ENCODE measurements at places on chromosomes 3 and 15.

DNA sequence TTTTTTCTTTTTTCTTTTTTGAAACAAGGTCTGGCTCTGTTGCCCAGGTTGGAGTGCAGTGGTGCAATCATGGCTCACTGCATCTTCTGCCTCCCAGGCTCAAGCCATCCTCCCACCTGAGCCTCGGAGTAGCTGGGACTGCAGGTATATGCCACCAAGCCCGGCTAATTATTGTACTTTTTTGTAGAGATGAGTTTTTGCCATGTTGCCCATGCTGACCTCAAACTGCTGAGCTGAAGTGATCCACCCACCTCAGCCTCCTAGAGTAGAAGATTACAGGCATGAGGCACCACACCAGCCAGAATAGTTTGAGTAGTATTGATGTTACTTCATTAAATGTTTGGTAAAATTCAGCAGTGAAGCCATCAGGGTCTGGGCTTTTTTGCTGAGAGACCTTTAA is 251.8 kb downstream of the CADM2 start:
- no peak for DNase-seq

DNA sequence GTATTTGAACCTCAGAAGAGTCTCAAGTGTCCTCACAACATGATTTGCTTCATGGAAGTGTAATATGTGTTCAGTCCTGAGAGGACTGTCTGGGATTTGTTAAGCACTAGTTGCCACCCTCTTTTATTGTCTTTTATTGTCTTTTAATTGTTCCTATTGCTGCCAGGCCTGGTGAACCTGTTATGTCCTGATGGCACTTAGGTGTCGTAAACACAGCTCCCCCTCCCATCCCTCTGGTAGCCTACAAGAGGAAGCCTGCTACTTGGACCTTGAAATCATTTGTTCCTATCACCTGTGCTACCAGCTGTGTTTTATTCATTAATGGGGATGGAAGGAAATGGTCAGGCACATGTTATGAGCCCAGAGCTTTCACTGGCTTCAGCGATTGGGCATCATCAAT is 19.3 kb downstream of the CCNB2 start:
- DNase-seq = no peak

- DNase-seq = no peak
Measured at GRCh38 chr3:124174910-124175874, 183.3 kb upstream of the ROPN1 start.

GRCh38 chr15:78243058-78243457 is 8.7 kb upstream of the ACSBG1 start:
- no peak for DNase-seq

DNA sequence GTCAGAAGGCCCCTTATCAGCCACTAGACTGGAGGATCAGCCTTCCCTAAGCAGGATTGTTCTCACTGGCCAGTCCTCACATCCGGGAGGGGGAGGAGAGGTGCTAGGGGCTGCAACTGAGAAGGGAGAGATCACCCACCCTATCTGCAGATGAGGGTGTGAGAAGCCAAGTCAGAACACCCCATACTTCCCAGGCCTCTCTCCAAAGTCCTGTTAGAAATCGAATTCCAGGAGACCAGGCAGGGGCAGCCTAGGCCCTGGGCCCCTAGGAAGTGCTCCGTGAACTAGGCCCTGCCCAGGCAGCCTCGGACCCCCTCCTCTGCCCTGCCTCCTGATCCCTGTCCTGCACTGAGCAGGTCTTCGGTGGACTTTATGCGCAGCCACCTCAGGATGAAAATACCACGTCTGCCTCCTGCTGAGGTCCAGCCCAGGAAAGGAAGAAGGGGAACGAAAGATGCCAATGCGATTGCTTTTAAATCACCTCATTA is 933 bp downstream of the DZIP1L start:
- DNase-seq = no peak

GRCh38 chr15:48928877-48929538 is 34.7 kb downstream of the SHC4 start:
- no peak for DNase-seq

DNA sequence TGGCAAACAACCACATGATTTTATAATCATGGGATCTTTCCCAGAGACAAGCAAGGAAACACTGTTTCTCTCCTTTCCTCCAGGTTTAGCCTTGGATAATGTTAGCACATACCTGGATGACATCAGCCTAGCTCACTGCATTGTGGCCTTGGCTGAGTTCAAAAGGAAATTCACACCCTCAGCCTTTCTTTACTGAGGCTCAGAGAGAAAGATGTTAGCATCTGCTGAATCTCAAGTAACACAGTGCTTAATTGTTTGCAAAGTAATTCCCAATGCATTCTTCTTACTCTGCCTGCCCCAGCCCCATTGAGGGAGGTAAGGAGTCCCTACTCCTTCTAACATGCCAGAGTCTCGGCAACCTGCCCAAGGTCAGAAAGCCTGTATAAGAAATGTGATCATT is 432.2 kb upstream of the LMCD1 start:
- no peak for DNase-seq

DNA sequence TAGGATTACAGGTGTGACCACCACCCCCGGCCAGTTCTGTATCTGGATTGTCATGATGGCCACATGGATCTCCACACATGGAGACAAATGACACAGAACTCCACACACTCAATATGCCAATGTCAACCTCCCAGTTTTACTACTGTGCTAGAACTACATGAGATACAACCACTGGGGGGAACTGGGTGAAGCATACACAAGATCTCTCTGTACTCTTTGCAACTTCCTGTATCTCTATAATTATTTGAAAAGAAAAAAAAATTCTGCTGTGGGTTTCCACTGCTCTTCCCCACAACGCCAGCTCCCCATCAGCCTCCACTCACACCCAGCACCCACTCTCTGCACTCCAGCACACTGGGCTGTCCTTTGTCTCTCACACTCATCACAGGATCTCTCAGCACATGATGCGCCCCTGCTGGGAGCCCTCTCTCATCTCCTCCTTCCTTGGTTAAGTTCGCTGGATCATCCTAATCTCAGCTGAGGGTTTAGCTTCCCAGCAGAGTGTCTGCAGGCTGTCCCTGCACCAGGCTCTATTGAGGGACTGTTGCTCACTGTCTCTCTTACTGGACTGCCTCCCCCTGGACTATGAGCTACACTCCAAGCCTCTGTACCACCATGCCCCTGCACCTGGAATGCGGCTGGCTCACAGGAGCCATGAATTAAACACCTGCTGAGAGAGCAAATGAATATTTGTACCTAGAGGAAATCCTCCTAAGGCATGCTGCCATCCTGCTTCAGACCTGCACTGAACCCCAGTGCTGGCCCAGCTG is 10.7 kb upstream of the RAB43 start:
- no peak for DNase-seq

DNA sequence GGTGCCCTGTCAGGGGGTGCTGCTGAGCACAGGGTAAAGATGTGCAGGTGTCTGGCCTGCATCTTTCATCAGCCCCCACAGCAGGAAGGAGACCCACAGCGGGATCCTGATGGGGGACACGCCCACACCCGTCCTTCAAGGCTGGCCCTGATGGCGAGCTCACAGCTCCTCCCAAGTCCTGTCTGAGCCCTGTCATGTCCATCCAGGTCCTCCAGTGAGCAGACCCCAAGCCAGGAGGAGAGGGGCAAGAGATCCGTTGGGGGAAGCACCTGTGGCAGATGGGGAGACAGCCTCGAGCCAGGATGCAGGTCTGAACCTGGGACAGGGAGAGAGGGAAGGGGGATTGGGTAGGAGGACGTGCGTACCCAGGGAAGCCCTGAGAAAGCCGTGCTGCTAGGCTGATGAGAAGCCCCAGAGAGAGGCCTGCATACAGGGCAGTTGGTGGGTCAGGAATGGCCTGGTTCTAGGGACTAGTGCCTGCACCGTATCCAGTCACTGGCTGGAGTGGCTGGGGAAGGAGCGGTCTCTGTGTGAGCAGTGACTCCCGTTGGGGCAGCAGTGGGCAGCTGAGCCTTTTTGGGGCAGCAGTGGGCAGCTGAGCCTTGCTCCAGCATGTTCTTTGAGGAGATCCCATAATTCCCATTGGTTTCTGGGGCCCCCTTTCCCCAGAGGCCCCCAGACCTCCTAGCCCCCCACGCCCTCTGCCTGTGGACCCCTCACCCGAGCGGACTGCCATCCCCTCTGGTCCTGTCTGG is 133.3 kb upstream of the MEF2A start:
- DNase-seq = no peak

DNA sequence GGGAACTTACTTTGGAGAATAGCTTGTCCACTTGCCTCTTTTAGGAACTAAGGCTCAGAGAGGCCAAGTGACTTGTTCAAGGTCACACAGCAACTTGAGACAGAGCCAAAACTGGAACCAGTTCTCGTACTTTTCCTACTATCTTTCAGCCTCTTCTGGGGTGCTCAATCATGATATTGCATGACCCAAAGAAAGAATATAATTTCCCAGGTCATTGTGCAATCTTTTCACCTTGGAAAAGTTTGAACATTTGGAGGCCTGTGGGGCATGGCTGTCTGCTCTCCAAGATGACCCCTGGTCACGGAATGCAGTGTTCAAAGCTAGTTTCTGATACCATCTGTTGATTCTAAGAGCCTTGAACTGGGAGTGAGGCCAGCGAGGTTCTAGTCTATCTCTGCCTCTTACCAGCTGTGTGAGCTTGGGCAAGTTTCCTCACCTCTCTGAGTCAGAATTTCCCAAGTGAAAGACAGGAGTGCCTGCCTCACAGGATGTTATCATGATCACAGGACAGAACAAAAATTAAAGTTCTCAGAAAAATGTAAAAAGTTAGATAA is 89.7 kb downstream of the BDH1 start:
- no peak for DNase-seq

DNA sequence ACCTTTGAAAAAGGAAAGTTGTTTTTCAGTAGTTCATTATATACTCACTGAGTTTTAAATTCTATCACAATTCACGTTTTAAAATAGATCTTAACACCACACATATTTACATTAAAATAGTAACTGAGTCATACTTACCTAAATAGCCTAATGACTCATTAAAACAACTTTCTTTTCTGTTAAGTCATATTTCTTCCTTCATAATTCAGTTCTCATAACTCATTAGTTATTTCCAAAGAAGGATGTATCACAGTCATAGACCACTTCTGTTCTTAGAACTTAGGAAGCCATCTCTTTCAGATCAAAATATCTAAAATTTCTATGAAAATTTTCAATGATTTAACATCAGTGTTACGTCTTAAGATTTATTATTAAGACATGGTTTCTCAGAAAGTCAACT is 885.9 kb downstream of the FHIT start:
- peak; percentile 23 for DNase-seq

DNA sequence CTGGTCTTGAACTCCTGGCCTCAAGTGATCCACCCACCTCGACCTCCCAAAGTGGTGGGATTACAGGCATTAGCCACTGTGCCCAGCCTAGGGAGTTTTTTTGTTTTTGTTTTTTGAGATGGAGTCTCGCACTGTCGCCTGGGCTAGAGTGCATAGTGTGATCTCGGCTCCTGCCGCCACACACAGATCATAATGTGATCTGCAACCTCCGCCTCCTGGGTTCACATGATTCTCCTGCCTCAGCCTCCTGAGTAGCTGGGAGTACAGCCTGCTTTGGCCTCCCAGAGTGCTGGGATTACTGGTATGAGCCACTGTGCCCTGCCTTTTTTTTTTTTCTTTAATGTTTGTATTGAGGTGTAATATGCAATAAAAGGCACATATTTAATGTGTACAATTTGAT is 78.2 kb downstream of the SMAD3 start:
- DNase-seq = no peak

DNA sequence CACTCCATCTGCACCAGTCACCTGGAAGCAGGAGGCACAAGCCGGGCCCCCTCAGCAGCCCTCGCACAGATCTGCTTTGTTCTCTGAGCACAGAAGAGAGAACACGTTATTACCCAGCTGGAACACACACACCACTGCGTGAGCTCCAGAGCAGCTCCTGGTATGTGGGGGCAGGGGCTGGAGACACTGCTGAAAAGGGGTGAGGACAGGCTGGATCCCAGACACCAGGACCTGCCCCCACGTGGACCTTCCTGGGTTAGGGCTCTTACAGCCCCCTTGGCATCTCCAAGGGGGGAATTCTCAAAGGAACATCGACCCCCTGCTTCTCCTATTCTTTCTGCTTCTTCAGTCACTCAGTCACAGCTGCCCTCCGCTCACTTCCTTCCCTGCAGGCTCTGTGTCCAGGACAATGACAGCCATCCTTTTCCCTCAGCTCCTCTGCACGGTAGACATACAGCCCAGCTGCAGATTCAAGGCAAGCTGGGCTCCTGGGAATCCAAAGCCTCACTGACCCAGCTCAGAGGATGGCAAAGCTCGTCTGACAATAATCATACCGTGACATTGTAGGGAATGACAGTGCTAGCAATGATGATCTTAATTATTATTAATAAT is 33.7 kb downstream of the PRR20G start:
- DNase-seq = no peak

GRCh38 chr15:51536965-51537574 is 85.5 kb downstream of the DMXL2 start:
- DNase-seq = peak; percentile 19

- no peak for DNase-seq
Measured at GRCh38 chr3:11247362-11247761, 24.8 kb upstream of the ATG7 start.

GRCh38 chr3:127726894-127727293 is 54.1 kb downstream of the ABTB1 start:
- no peak for DNase-seq

- no peak for DNase-seq
Measured at GRCh38 chr3:86711634-86712033, 279.3 kb downstream of the VGLL3 start.

DNA sequence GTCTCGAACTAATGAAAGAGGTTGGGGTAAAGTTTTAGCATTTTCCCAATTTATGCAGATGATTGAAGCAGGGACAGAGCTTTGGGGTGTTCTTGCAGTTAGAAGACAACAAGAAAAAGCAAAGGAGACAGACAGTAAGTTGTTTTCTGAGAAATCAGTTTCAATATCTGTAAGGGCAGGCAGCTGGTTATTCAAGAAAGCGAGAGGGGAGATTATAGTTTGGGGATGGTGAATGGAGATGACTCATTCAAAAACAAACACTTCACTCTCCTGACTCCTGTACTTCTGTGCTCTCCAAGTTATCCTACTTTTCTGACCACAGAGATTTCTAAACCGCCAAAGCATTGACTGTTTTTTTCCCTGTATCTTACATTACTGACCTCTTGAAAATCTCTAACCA is 352.0 kb downstream of the GAP43 start:
- no peak for DNase-seq

- no peak for DNase-seq
Measured at GRCh38 chr15:73891328-73892315, 18.3 kb downstream of the TBC1D21 start.

GRCh38 chr15:63277893-63278456 is 570 bp downstream of the APH1B start:
- no peak for DNase-seq

DNA sequence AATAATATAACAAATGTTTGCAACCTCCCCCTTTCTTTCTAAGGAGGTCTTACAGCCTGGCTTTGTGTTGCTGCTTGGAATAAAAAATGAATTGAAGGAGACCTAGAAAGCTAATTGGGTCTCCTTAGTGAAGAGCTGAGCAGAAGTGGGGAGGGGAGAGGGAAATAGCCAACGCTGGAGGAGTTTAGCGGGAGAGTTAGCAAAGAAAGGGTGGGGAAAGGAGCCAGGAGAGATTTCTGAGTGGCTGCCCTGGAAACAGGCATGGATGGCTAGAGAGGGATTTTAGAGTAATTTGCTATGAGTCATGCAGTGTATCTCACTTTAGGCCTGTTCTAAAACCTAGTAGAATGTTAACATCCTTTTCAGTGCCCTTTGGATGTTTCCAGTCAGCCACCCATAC is 45.2 kb upstream of the PFN2 start:
- no peak for DNase-seq
